Caudate nucleus (tissue), 63 donors: ENCODE measurements at places on chromosomes 4 and X.

DNA sequence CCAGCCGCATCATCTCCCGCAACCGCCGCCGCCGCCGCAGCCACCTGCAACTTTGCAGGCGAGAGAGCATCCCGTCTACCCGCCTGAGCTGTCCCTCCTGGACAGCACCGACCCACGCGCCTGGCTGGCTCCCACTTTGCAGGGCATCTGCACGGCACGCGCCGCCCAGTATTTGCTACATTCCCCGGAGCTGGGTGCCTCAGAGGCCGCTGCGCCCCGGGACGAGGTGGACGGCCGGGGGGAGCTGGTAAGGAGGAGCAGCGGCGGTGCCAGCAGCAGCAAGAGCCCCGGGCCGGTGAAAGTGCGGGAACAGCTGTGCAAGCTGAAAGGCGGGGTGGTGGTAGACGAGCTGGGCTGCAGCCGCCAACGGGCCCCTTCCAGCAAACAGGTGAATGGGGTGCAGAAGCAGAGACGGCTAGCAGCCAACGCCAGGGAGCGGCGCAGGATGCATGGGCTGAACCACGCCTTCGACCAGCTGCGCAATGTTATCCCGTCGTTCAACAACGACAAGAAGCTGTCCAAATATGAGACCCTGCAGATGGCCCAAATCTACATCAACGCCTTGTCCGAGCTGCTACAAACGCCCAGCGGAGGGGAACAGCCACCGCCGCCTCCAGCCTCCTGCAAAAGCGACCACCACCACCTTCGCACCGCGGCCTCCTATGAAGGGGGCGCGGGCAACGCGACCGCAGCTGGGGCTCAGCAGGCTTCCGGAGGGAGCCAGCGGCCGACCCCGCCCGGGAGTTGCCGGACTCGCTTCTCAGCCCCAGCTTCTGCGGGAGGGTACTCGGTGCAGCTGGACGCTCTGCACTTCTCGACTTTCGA is 654 bp downstream of the ATOH1 start:
- DNase-seq = no peak

DNA sequence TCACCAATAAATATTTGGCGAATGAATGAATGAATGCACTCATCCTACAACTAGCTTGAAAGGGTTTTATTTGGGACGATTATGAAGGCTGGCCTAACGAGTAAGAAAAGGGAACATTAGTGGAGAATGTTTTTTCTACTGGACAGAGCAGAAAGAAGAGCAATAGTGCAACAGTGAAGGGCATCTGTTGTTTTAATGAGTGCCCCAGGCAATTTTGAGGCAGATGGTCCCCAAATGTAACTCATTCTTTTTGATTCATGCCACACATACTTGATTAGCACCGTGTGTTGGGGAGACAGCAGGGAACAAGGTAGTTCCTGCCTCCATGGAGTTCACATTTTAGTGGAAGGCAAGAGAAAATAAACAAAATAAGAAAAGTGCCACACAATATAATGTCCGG is 22.7 kb upstream of the INTS6L start:
- DNase-seq = no peak

DNA sequence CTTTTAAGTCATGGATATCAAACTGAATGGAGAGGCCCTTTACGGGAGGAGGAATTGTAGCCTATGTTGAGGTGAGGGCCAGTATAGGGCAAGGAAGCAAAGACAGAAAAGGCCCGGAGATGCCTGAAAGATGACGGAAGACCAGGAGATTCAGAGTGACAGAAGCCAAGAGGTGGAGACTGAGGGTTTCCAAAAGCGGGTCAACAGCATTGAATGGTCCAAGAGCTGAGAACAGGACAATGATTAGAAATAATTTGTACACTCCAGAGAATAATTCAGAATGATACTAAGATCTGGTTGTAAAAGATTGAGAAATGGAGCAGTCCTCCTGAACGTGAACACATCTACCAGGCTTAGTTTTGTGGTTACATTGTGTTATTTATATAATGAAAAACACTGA is 45.5 kb upstream of the ZNF518B start:
- no peak for DNase-seq

- DNase-seq = no peak
Observed at GRCh38 chrX:40082447-40083119, 15.2 kb downstream of the BCOR start.
